ENCODE measurements at places on chromosomes 5 and 9.

- no peak for DNase-seq
These were observed 117.0 kb upstream of the GNA14 start for GRCh38 chr9:77764894-77765780.

- DNase-seq: no peak
These were observed 36.2 kb downstream of the SH3PXD2B start for GRCh38 chr5:172417983-172418630.

GRCh38 chr9:9892217-9892616, 720.6 kb downstream of the PTPRD start:
- DNase-seq: no peak

DNA sequence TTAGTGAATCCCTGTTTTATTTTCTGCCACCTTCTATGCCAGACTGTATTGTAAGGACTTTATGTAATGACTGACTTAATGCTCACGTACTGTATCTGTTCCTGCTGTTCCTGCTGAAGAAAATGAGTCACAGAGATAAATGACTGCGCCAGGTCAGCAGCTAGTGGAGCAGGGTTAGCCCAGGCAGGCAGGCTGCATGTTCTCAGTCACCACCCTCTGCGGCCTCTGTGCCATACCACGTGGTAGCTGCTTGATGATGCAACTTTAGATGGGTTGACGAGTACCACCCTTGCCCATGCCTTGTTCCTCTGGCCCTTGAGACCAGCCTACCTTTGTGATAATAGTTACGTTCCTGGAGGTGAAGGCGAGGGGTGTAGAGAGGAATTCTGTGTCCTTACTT, 161.9 kb downstream of the TRIO start:
- DNase-seq: no peak

- DNase-seq: no peak
These were observed 121.0 kb upstream of the LRRTM2 start for GRCh38 chr5:138996120-138996519.

- DNase-seq: no peak
These were observed 6.5 kb upstream of the SPATA24 start for GRCh38 chr5:139410121-139410992.

DNA sequence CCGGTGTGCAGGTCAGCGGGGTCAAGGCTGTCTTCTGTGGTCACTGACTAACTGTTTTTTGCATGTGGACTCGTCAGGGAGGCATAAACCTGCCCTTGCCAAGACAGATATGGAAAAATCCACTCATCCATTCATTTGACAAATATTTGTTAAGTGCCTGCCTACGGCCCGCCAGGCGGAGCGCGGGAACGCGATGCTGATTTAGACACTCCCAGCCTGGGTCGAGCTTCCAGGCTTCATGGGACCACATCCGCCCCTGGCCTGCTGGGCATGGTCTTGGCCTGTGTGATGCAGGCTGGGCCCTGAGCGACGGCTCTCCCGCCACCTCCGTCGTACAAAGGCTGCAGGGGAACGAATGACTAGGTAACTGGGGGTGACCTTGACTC, 18.1 kb downstream of the MYMK start:
- DNase-seq: no peak

GRCh38 chr9:88936132-88936531, 55.1 kb upstream of the S1PR3 start:
- DNase-seq: no peak

- DNase-seq: no peak
These were observed 2.5 kb upstream of the DBH start for GRCh38 chr9:133633681-133634080.

DNA sequence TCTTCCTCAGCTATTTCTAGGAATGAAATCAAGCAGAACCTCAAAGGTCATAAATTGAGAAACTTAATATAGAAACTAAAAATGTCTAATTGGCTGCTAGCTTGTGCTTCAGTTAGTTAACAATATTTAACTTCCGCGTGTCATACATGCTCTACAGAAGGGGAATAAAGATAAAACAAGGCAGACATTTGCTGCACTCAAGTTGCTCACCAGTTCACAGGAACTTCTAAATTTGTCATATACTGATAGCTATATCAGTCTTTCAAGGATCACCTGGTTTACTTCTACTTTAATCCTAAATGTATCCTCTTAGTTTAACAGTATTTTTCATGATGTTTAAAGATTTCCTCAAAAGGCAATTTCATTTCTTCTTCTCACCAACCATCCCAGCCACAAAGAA, 8.4 kb downstream of the CCNH start:
- DNase-seq: no peak

DNA sequence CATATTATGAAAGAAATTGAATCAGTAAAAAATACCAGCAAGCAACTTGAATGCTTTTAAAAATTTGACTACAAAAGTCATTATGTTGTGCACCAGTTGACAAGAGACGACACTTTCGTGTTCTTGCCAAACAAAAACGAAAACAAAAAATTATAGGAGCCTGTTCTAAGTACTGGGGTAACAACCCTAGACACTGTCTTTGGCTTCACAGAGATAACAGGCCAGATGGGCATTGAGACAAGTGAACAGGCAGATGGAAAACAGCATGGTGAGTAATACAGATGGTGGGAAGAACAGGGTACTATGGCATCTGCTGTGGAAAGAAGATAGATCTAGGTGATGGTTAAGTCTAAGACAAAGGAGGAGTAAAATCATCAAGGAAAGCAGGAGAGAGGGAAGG, 99.0 kb downstream of the CDH12 start:
- DNase-seq: no peak

GRCh38 chr5:36417668-36418067, 116.0 kb upstream of the RANBP3L start:
- no peak for DNase-seq

GRCh38 chr9:15584379-15584778, 31.5 kb downstream of the CCDC171 start:
- DNase-seq: no peak

DNA sequence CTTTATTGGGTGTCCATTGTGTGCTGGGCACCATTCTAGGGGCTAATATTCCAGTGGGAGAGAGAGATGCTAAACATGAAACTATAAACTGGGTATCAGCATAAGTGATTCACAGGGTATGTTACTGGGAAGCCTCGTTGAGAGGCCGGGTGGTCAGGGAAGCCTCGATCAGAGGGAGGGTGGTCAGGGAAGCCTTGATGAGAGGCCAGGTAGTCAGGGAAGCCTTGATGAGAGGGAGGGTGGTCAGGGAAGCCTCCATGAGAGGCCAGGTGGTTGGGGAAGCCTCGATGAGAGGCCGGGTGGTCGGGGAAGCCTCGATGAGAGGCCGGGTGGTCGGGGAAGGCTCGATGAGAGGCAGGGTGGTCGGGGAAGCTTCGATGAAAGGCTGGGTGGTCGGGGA, 8.9 kb upstream of the PLEKHG4B start:
- DNase-seq: no peak

DNA sequence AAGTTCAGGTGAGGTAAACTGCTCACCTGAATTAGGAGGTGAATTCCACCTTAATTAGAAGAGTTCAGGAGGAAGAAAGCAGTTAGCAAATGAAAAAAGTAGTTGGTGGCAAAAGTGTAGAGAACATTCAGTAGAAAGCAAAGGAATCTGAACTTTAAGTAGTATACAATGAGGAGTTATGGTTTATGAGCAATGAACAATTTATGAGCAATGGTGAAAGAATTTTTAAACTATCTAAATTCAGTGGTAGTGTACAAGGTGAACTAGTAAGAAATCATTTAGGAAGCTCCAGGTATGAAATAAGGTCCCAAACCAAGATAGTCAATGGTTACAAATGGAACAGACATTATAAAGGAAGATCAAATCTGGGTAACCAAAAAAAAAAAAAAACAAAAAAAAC, 3.1 kb downstream of the CETN3 start:
- DNase-seq: no peak

GRCh38 chr5:62343428-62343827, 37.4 kb downstream of the KIF2A start:
- no peak for DNase-seq

DNA sequence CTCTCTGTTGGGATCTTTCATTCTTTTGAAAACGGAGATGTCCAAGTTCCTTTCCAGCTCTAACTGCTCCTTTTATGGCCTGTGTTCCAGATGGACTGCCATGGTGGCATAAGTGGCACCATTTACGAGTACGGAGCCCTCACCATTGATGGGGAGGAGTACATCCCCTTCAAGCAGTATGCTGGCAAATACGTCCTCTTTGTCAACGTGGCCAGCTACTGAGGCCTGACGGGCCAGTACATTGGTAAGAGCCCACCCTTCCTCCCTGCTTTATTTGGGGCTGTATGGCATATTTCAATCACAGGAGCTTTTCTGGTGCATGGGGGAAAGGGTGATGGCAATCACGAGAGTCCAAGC, 4.8 kb downstream of the GPX3 start:
- no peak for DNase-seq

- DNase-seq: no peak
These were observed 50.4 kb downstream of the CERT1 start for GRCh38 chr5:75460942-75461610.

GRCh38 chr9:16625161-16625631, 245.3 kb downstream of the BNC2 start:
- DNase-seq: no peak

DNA sequence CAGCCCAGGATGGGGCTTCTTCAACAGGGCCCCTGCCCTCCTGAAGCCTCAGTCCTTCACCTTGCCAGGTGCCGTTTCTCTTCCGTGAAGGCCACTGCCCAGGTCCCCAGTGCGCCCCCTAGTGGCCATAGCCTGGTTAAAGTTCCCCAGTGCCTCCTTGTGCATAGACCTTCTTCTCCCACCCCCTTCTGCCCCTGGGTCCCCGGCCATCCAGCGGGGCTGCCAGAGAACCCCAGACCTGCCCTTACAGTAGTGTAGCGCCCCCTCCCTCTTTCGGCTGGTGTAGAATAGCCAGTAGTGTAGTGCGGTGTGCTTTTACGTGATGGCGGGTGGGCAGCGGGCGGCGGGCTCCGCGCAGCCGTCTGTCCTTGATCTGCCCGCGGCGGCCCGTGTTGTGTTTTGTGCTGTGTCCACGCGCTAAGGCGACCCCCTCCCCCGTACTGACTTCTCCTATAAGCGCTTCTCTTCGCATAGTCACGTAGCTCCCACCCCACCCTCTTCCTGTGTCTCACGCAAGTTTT, 23.6 kb downstream of the PCDHGC5 start:
- peak; percentile 77 for DNase-seq

GRCh38 chr5:171166766-171167165, 142.3 kb upstream of the TLX3 start:
- DNase-seq: no peak

DNA sequence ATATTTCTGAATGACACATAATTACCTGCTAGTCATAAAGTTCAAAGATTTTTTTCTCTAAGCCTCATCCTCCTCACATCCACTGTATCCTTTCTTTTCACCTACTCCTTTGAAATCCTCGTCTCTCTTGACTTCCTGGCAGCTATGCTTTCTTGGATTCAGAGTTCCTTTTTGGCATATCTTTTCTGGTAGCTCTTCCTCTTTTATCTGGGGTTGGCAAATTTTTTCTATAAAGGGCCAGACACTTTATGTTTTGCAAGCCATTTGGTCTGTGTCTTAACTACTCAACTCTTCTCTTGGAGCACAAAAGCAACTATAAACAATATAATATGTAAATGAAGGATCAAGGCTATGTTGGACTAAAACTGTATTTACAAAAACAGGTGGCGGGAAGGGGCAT, 197.5 kb downstream of the KIAA0825 start:
- no peak for DNase-seq

GRCh38 chr9:131714821-131715220, 25.1 kb downstream of the RAPGEF1 start:
- DNase-seq: no peak

- DNase-seq: no peak
These were observed 171.4 kb upstream of the SGCD start for GRCh38 chr5:156155598-156155997.

DNA sequence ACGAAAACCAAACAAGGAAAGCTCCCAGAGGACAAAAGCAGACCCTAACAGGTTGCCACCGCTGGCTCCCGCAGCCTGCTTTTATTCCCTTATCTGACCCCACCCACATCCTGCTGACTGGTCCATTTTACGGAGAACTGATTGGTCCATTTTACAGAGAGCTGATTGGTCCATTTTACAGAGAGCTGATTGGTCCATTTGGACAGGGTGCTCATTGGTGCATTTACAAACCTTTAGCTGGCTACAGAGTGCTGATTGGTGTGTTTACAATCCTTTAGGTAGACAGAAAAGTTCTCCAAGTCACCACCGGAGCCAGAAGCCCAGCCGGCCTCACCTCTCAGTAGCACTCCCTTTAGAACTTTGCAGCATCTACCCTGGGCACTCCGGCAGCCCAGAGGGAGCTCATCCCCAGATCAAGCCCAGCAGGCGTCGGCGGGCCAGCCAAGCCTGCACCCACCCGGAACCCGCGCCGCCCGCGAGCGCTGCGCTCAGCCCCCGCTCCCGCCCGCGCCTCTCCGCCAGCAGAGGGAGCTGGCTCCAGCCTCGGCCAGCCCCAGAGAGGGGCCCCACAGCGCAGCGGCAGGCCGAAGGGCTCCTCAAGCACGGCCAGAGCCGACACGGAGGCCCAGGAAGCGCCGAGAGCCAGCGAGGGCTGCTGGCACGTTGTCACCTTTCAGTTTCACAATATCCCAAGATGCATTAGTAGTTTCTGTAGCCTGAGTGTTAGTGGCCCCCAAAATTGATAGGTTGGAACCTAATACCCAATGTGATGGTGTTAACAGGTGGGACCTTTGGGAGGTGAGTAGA, 35.3 kb upstream of the CLPTM1L start:
- peak; percentile 49 for DNase-seq

GRCh38 chr5:73314395-73315257, 134.0 kb downstream of the FOXD1 start:
- DNase-seq: no peak

- no peak for DNase-seq
These were observed 328.2 kb downstream of the DRD1 start for GRCh38 chr5:175115831-175116230.

DNA sequence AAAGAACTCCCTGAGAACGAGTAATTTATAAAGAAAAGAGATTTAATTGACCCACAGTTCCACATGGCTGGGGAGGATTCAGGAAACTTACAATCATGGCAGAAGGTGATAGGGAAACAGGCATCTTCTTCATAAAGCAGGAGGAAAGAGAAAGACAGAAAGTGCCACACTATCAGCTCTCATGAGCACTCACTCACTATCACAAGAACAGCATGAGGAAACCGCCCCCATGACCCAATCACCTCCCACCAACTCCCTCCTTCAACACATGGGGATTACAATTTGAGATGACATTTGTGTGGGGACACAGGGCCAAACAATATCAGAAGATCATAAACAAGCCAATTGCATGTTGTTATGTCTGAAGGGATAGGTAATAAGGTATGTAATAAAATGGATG, 935.9 kb upstream of the COX7C start:
- no peak for DNase-seq

- DNase-seq: no peak
These were observed 255.7 kb downstream of the AOPEP start for GRCh38 chr9:94982211-94982610.

- DNase-seq: no peak
These were observed 46.8 kb downstream of the APTX start for GRCh38 chr9:32954642-32955041.

GRCh38 chr9:73132034-73132776, 19.5 kb upstream of the ANXA1 start:
- DNase-seq: peak; percentile 73

Data from T-helper 2 cell treated with Interferon-gamma antibody and Interleukin-4, amounts not matched to agents 5 μg/mL and 100 μg/mL, for 36 hours (primary cell).